ENCODE measurements at places on chromosomes 16 and 17.

DNA sequence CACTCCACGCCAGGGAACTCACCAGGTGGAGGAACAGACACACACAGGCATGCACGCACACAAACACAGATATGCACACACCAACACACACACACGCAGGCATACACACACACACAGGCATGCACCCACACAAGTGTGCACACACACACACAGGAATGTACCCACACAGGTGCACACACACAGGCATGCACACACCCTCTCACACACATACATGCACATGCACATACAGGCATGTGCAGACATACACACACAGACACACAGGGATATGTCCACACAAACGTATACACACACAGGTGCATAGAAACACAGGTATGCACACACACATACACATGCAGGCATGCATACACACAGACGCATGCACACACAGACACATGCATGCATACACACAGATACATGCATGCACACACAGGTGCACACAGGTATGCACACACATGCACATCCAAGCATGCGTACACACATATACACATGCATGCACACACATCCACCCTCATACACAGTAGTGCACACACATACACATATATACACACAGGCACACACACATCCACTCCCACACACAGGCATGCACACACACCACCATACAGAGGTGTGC, 39.2 kb downstream of the COTL1 start:
- no peak for DNase-seq

- DNase-seq = peak; percentile 38
These were observed 3.3 kb downstream of the HOXB2 start for GRCh38 chr17:48541577-48542113.

GRCh38 chr16:14177704-14178103, 106.6 kb downstream of the MRTFB start:
- no peak for DNase-seq

DNA sequence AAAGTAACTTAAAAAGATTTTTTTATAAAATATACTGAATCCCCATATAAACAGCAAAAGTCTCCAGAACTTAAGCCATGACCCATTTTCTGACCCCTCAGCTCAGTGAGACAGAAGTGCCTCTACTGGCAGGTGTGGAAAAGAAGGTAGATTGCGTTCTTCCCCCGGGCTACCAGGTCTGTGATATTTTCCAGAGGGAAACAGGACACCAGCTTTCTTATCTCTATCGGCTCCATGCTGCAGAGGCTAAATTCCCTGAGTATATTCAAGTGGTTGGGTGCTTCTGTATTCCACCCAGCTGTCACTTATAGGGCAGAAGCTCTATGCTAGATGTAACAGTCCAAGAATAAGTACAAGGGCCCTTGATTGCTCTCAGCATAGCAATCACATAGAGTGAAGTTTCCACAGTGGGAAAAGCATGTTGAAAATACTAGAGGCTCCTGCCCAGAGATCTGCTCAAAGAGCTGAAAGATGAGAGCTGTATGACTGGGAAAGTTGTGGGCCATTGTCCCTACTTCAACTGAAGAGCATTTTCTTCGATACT, 687.3 kb downstream of the CDH11 start:
- no peak for DNase-seq

DNA sequence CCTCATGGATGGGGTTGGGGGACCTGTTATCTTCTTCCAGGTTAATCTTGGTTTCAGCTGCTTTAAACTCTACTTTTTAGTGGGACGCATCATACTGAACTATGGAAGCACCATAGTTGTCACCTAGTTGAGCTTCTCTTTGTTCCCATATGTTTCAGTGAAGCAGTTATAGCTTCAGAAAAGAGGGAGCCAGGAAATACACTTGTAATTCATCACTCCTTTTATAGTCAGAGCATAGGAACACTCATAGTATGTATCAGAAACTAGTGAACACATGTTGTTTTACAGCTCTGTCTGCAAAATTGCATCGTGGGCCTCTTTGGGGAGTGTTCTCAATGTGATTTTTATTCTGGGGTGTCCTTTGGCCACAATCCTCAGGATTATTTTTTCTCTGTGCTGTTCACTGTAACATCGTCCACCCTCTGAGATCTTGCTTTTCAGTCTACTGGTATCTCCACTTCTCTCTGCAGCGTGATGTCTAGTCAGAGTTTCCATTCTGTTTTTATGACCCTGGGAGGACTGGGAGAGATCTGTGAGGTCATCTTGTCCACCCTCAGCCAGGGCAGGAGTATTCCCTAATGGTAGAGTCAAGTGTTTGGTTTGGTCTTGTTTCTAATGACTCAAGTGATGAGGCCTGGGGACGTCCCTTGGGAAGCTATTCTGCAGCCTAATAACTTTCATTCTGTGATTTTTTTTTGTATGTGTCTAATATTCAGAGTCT, 585.4 kb downstream of the WWOX start:
- DNase-seq = no peak

GRCh38 chr16:69773260-69773947, 11.3 kb downstream of the WWP2 start:
- DNase-seq = no peak

DNA sequence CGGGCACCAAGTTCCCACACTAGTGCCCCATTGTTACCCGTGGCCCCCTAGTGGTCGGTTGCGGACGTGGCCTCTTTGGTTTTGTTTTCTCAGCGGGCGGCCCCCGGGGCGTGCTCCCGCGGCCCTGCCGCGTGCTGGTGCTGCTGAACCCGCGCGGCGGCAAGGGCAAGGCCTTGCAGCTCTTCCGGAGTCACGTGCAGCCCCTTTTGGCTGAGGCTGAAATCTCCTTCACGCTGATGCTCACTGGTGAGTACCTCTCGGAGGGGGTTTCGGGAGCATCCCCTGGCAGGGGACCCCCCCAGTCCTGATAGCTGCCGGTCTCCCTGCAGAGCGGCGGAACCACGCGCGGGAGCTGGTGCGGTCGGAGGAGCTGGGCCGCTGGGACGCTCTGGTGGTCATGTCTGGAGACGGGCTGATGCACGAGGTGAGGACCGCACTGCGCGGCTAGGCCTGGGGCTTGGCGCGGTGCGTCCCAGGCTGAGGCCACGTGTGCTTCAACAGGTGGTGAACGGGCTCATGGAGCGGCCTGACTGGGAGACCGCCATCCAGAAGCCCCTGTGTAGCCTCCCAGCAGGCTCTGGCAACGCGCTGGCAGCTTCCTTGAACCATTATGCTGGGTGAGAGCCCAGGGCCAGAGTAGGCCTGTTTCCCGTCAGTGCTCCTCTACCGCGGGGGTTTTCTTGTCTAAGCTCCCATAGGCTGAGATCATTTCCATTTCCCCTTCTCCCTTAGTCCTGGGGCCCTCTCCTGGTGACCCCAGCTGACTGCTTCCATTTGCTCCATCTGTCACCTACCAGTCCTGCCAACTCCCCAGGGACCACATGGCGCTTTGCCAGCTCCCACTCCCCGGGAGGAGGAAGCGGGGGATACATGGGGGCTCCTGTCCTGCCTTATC, 1.7 kb downstream of the SPHK1 start:
- DNase-seq = peak; percentile 83

- DNase-seq = no peak
These were observed 2.0 kb upstream of the CACNA1G start for GRCh38 chr17:50558581-50558940.

DNA sequence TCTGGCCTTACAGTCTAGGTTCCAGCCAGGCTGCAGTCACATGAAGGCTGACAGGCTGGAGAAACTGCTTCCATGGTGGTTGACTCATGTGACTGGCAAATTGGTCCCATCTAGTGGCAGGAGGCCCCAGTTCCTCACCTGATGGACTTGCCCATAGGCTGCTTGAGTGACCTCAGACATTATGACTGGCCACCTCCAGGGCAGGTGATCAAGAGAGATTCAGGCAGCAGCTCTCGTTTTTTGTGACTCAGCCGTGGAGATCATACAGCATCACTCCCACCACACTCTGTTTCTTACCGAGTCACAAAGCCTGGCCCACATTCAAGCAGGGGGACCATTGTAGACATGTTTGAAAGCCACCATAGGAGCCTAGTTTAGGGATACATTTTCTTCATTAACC, 34.5 kb downstream of the SIAH1 start:
- no peak for DNase-seq

- DNase-seq = no peak
These were observed 14.9 kb upstream of the NKD1 start for GRCh38 chr16:50533317-50533716.

DNA sequence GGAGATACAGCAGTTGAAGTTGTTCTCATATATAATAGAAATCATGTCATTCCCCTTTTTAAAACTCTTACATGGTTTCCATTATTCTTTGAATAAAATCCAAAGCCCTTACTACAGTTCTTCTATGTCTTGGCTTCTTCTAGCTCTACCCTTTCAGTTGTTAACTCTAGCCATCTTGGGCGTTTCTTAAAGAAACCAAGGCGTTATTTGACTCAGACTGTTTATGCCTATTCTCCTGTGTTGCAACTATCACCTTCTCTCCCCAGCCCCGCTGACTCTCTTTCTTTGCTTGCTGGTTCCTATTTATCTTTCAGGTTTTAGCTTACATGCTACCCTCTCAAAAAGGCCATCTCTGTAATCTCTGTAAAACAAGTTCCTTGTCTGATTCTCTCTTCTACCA, 32.7 kb downstream of the NFATC3 start:
- no peak for DNase-seq

GRCh38 chr17:42920922-42921321, 20.3 kb downstream of the G6PC1 start:
- no peak for DNase-seq

DNA sequence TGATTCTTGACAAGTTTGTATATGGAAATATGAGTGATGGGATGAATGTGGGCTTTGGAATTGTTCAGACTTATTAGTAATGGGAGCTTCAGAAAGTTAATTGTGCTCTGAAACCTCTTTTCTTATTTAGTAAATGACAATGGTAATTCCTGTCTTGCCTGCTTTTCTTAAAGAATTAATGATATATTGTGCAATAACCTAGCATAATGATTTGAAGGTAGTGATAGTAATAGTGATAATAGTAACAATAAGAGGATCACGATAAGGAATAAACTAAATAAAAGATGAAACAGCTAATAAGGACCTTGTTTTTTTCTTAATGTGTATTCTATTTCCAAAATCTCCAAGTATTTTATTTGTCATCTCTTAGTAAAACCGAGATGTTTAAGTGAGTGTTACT, 245.0 kb upstream of the CPHXL start:
- DNase-seq = no peak

GRCh38 chr16:12447556-12447955, 356.1 kb downstream of the CPPED1 start:
- no peak for DNase-seq

GRCh38 chr17:33263396-33263795, 29.7 kb downstream of the ASIC2 start:
- no peak for DNase-seq

DNA sequence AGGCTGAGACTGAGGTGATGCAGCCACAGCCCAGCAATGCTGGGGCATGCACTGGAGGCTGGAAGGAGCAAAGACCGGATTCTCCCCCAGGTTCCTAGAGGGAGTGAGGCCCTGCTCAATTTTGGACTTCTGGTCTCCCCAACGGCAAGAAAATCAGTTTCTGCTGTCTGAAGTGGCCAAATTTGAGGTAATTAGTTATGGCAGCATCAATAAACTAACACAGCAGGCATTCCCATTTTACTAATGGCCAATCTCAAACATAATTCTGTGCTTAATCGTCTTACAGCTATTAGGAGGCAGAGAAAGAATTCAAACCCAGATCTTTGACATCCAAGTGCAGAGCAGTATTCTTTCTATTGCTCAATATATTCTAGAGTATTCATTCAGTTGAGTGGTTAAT, 16.2 kb downstream of the NETO2 start:
- no peak for DNase-seq

- no peak for DNase-seq
These were observed 106.2 kb downstream of the GRIN2A start for GRCh38 chr16:10076037-10076436.

DNA sequence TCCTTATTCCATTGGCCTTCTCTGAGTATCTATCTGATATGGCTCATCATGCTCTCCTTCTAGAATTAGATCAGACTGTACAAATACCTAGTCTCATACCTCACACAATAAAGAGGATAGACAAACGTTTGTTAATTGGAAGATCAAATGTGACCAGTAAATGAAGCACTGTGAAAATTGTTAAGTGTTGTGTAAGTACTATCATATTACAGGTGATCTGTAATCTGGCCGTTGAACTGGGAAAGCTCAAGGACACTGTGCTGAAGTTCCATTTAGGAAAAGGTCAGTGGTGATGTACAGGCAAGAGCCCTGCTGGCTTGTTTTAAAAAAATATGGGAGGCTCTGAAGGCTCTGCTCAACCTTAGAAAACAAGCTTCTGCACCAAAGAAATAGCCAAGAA, 38.5 kb upstream of the CORO6 start:
- no peak for DNase-seq

- no peak for DNase-seq
These were observed 128.4 kb downstream of the WWOX start for GRCh38 chr16:78227855-78228254.

- peak; percentile 27 for DNase-seq
These were observed 5.2 kb downstream of the ITPRIPL2 start for GRCh38 chr16:19118938-19119431.

GRCh38 chr17:73971127-73971526, 232.4 kb upstream of the RPL38 start:
- DNase-seq = no peak

- DNase-seq = no peak
These were observed 825 bp downstream of the RPTOR start for GRCh38 chr17:80545499-80545826.

DNA sequence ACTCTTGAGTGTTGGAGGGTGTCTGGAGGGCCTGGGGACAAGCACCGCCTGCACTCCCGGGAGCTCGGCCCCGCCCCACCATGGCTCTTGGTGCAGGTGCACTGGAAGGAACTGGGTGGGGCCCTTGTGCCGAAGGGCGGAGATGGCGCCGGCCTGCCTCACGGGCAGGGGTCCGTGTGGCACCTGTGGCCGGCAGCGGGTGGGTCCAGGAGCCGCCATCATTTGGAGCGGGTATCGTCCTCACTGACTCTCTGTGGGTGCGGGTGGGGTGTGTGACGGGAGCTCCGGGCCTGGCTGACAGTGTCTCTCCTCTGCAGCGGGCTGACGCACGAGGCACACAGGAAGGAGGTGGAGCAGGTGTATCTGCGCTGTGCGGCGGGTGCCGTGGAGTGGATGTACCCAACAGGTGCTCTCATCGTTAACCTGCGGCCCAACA, 5.2 kb downstream of the METRNL start:
- no peak for DNase-seq

DNA sequence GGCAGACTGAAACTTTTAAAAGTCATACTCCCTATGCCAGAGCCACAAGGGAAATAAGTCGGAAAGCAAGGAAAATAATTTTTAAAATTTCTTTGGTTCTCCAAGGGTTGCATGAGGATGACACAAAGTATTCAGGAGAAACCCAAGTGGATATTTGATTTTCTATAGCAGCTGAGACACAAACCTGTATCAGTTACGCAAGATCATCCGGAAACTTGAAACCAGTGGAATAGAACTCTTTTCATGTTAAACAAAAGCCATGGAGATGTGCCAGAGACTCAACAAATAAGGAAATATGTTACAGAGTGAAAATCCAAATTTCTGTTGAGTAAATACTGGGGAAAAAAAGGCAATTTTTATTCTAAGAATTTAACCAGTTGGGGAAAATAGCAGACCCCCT, 294.7 kb downstream of the KIF2B start:
- no peak for DNase-seq

GRCh38 chr16:11252482-11252931, 3.5 kb downstream of the SOCS1 start:
- no peak for DNase-seq
